Activated naive CD4-positive, alpha-beta T cell treated with anti-CD3 and anti-CD28 coated beads, Interleukin-2, amount 50 U/mL, for 72 hours (primary cell): ENCODE measurements at places on chromosomes 2 and 18. TPM values are rescaled to one million over a fixed set of nuclear protein-coding genes. Genes with fewer than 3 reads are reported as not detected.

GRCh38 chr2:158174495-158174894, 72.8 kb downstream of the UPP2 start:
- no peak for DNase-seq

DNA sequence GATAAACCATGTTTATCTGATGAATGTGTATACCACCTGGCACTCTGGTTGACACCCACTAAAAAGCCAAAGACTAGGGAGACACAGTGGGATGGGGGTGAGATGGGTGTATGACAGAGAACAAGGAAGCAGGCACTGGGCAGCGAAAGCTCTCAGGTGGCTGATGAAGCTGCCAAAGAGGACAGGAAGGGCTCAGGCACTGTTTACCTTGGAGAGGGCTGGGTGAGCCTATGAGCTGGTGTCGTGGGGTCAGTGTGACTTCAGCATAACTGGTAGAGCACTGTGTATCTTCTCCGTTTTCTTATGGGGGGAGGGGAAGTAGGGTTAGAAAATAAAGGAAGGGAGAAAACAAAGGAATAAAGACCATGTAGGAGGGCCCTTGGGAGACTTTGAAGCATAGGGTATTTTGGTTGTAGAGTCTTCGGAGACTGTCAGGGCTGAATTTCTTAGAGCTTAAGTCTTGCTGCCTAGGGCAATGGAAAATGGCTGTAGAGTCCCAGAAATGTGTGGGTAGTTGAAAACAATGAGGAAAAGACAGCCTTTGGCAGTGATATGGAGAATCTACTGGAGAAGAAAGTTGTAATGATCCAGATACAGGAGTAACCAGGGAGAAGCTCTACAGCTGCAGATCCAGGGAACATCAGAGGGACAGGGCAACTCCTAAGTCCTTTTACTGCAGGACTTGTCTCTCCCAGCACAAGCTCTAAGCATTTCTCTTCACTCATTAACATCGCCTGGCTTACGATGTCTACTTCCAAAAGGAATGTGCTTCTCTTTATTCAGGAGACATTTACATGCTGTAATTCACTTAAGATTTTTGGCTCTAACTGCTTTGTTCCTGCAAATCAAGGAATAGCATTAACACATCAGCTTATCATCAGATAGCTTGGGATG, 120.0 kb downstream of the AQP4 start:
- DNase-seq = no peak

DNA sequence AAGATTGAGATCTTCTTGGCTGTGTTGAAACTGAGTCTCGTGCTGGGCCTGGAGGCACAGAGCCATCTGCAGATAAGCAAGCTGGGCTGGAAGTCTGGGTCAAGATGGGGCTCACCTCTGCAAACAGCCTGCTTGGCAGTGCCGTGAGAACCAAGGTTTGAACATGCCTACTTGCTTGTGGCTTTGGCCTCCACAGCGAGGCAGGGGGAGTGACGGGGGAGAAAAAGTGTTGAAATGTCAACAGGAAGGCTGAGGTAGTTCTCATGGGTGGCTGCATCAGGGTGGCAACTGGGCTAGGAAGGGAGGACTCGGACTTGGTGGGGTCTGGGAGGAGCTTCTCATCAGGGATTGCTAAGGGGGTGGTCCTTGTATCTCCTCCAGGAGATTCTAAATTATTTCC, 99.7 kb downstream of the THNSL2 start:
- DNase-seq = no peak

DNA sequence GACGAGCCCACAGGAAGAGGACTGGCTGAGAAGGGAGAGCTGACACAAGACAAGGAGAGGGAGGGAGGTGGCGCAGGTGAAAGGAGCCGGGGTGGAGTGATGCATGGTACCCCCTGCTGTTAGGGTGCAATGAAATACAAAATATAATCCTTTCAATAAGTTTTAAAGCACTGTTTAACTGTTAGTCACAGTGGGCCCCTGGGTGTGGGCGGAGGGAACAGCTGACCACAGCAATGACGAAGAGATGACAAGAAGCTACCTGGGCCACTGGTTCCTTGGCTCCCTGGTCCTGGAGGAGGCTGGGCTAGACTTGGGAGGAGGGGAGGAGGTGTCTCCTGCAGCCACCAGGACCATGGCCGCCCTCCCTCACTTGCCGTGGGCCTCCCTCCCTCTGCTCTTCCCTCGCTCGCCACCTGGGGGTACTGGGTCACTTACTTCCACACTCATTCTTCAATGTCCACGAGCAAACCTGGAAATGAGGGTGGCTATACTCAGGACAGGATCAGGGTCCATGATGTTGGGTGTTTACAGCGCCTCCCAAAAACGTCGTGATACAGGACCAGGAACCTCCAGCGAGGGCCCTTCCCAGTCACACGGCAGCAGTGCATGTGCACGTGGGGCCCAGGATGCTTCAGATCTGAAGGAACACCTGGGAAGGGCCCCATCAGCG, 196.1 kb downstream of the ANKRD30B start:
- DNase-seq = no peak

- no peak for DNase-seq
Measured at GRCh38 chr2:99156891-99157290, 2.1 kb downstream of the LIPT1 start.

- no peak for DNase-seq
Measured at GRCh38 chr2:164625378-164625971, 4.2 kb upstream of the GRB14 start.

The MAB21L4 gene
- not detected for total RNA-seq

- no peak for DNase-seq
Measured at GRCh38 chr2:196719110-196719872, 79.8 kb downstream of the CCDC150 start.

GRCh38 chr18:73043211-73043610, 175.4 kb upstream of the NETO1 start:
- no peak for DNase-seq

GRCh38 chr18:36582988-36583745, 245.6 kb downstream of the TPGS2 start:
- DNase-seq = no peak

GRCh38 chr2:143847257-143847656, 672.7 kb downstream of the ZEB2 start:
- DNase-seq = no peak

DNA sequence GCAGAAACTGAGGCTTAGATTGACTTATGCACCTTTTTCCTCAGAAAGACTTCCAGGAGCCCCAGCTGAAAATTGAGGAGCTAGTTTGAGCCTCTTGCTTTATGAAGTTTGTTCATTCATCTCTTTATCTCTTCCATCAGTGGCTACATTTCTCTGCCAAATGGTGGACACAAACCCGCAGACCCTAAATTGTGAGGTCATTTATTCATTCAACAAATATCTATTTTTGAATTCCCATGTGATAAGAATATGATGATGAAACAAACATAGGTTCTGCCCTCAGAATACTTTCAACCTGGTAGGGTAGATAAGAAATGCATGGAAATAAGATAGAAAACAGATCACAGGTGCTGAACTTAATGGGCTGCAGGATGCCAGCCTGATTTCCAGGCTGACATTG, 309.4 kb downstream of the TNS1 start:
- DNase-seq = no peak

GRCh38 chr2:15594291-15595256, 2.9 kb downstream of the DDX1 start:
- DNase-seq = no peak

The CSRNP3 gene
- total RNA-seq = not detected

The CCDC102B gene
- 3.5 TPM for total RNA-seq

DNA sequence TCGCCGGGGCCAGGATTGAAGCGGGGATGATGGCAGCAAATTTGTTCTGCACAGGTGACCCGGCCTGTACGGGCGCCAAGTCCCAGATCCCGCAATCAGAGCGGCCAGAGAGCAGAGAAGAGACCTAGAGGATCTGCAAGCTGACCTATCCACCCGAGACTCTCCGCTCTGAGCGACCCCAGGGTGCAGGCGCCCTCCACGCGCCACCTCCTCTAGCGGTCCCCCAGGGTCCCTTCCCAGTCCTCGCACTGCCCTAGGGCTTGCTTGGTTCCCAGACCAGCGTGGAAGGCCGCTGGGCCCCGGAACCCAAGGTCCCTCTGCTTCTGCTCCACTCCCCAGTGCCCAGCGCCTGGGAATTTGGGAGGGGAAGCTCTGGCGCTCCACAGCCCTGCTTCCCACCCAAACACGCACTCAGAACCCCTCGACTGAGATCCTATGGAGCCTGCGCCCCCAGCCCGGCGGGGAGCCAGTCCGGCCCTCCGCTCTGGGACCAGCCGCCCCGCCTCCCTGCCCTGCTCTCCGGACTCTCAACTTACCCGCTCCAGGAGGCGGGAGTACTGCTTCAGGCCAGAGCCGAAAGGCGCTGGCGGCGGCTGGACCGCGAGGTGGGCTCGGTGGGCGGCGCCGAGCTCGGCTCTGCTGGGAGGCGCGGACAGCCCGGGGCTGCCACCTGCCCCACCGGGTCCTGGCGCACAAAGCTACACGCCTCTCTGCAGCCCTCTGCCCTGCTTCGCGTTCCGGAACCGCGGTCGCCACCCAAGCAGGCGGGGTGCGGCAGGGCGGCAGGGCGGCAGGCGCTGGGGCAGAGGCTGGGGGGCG, 3.0 kb upstream of the SIX3 start:
- DNase-seq = no peak

The SPP2 gene
- not detected for total RNA-seq

The TMEM182 gene
- total RNA-seq = 7.4 TPM

DNA sequence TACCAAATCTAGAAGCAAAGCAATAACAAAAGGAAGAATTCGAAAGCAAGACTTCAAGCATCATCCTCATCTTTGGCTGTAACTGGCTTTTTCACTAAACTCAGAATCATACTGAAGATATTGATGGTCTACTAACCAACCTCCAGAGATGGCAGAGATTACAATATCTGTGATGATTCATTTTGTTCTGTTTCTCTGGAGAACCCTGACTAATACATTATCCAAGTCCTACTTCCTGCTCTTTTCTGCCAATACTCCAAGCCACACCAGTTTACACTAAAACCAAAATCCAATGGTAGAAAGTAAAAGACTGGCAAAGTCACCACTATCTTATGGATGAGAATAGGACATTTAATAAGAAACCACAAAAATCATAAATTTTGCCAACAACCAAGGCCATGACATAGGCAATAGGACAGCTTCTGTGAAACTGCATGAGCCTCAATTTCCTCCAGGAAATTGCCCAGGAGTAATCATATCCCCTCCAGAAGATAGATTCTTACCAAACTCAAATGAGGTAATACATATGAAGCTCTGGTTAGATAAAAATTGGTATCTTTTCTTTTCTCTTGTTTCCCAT, 159.8 kb downstream of the METTL4 start:
- DNase-seq = no peak

The RNU2-63P gene
- 43.6 TPM for total RNA-seq

DNA sequence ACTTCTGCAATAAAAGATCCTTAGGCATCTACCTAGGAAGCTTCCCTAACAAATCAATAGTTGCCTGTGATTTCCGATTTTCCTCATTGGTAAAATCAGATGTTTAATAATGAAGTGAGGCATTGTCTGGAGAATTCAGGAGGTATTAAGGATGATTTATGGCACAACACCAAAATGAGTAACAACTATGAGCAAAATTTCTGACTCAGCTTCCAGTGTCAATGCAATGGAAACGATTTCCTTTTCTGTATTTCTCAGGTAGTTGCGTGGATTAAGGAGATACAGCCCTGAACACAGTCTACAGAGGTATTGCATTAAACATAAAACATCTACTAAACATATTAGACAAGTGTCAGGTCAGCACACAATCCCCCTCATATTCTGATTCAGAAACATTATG, 99.5 kb downstream of the EPB41L3 start:
- DNase-seq = no peak

DNA sequence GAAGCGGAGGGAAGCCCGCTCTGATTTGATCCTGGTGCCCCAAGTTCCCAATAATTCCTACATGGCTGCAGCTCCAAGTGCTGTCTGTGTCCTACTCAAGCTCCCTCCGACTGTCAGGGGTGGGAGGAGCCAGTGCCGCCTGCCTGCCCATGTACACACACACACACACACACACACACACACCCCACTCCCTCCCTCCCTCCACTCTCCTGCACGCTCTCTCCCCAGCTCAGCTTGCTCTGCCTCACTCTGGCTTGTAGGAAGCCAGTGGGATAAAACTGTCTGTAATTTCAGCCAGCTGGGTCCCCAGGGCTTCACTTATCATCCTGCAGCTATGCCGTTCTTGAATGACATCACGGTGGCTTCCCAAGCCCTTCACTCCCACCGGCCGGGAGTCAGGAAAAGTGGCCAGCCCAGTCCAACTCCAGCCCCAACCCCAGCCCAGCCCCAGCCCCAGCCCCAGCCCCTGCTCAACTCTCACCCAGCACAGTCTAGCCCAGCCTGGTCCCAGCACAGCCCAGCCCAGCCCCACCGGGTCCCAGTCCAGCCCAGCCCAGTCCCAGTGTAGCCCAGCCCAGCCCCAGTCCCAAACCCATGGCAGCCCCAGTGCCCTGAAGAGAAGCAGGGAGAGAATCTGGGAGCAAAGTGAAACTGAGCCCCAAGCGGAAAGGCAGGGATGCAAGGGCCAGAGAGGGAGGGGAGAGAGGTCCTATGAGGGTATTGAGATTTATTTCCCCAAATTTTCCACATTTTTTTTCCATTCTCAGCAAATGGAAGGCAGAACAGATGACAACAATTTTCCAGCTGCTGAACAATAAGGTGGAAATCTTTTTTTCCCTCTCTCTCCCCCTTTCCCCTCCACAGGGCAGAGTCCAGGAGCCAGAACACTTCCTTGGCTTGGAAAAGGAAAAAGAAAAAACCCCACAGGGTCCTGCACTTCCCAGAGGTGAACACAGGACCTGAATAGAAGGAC, 144.0 kb downstream of the TNS1 start:
- DNase-seq = no peak

GRCh38 chr2:160062292-160063005, at the start of gene PLA2R1:
TSS of gene PLA2R1 (minus strand) at chr2:160062615. CDS start at chr2:160062403, 212 bp downstream.
- no peak for DNase-seq

The RGPD4 gene
- total RNA-seq = not detected

GRCh38 chr2:9658972-9659371, 28.2 kb upstream of the YWHAQ start:
- DNase-seq = no peak

GRCh38 chr2:151481744-151482143, 72.0 kb downstream of the RIF1 start:
- no peak for DNase-seq

DNA sequence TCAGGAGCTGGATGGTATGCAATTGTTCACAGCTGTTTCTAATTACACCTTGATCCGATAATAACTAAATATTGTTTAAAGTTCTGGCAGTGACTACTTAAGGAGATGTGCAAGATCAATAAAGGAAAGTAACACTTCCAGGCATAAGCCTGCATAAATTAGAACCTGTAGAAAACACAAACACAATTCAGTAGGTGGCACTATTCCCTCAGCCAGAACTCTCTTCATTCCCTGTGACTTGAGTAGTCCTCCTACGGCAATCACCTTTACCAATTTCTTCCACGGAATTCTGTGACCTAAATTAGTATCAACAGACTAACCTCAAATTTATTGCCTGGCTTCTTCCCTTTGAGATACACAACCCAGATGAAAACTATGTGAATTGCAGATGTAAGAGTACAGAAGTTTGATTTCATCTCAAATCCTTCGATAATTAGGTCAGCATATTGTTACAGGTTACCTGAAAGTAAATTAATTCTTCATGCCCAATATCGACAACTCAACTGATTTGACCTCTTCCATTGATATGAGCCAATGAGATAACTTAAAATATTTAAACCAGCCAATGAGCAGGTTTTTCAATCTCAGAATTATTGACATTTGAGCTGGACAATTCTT, 137.8 kb downstream of the PID1 start:
- no peak for DNase-seq
